ENCODE measurements at places on chromosomes 12 and 14. TPM values are rescaled to one million over a fixed set of nuclear protein-coding genes. Genes with fewer than 3 reads are reported as not detected.

OR4K2 gene
- not detected for total RNA-seq

IL22 gene
- not detected for total RNA-seq

ADAMTS20 gene
- total RNA-seq, result 0.04 TPM

ACOT6 gene
- not detected for total RNA-seq

TMPRSS12 gene
- not detected for total RNA-seq

ADCY4 gene
- total RNA-seq, result not detected

FGD4 gene
- 2.2 TPM for total RNA-seq

All from H4 (cell line).